ENCODE measurements at places on chromosomes 5 and 9.

DNA sequence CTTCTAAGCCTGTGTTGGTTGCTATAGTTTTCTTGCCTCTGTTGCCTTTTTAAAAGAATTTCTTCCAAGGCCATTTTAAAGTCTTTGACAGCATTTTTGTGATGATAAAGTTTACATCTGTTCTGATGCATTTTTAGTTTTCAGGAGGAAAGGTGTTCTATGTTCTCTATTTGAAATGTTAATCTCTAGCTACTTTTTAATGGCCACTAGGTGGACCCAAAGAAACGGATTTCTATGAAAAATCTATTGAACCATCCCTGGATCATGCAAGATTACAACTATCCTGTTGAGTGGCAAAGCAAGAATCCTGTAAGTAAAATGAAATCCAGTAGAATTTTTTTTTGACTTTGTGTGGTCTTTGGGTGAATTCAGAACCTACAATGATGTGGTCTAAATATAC is 60.2 kb downstream of the MELK start:
- DNase-seq: peak; percentile 50

- no peak for DNase-seq
Observed at GRCh38 chr9:108417726-108418125, 438.1 kb downstream of the ACTL7B start.

DNA sequence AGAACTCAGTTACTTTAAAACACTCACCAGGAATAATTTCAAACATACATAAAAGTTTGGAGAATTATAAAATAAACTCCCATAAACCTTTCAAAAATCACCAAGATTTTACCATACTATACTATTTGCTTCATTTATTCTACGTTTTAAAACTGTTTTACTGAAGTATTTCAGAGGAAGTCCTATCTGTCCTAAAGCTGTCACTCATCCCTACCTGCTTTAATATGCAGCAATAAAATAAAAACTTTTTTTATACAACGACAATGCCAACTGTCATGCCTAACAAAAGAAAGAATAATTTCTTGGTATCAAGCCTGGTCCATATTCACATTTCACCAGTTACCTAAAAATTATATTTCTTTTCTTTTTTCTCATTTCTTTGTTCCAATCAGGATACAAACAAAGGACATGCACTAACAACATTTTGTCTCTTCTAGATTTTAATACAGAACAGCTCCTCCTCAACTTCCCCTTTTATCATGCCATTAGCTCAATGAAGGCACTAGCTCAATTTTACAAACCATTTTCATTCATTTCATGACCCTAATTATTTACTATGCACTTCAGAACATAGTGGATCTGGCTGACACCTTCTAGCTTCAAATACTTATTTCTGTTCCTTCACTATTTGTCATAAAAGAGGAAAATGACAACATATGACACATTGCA is 135.2 kb downstream of the GNAQ start:
- no peak for DNase-seq

DNA sequence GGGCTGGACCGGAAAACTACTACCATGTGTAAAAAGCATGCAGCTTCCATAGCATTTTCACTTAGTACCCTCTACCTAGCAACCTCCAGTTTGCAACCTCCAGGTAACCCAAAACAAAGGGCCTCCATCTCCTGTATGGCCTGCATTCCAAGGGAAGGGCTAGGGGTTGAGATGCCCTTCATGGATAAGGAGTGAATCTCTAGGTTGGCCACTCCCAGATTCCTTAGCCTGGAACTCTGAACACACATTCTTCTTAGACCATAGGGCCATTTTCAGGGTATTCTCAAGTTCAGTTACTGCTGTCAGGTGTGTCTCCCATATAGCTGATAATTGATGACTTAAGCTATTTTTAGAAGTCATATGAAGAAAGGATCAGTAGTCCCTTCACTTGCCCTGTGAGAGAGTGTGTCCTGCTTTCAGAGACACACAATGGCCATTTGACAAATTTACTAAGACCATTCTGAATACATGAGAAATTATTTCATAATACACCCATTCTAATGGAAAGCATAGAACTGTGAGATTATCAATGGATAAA is 22.5 kb downstream of the HSPB3 start:
- DNase-seq: no peak

DNA sequence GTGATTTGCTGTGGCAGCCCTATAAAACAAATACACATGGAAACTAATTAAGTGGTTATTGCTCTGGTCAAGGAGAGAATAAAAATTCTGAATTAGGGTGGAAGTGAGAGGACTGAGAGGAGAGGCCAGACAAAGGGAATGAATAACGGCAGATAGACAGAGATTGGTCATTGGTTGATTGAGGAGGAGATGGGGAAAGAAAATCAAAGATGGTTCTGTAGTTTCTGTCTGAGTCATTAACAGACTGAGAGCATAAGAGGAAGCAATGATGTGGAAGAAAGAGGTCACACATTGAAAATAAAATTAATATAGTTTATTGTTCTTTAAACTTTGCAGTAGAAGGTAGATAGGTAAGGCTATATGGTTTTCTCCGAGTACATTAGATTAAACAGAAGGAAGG is 469.8 kb downstream of the ACTL7B start:
- DNase-seq: no peak

- DNase-seq: no peak
Observed at GRCh38 chr9:101030086-101030391, 1.5 kb downstream of the PLPPR1 start.

DNA sequence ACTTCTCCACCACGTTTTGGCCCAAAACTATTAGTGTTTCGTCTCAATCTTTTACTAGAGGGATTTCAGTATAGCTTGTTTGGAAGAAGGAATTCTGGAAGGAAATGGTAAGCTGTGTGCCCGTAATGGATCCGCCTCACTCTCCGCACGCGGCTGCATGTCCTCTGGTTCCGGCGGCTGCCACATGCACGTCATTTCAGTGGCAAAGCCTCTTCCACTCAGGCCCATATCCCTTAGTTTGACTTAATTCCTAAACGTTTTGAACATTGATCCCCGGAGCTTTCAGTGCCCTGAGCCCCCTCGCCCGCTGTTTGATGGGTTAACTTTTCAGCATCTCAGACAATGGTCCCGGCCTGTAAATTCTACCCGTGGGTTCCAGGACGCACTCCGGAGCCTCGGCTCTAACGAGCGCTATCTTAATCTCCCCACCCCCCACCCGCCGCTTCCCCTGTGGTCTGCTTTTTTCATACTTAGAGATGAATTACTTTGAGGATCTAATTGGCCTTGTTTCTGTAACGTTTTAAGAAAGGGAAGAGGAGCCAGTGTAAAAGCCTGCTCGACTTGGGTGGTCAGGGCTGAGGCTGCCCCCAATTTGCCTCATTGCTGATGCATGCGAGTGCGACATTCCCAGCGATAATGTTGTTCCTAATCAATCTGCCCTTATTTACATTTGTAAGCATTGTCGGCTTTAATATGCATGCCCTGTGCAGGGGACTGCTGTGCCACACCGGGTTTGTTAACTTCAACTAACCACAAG is 4.6 kb downstream of the PTCH1 start:
- no peak for DNase-seq

Data from OCI-LY7 (cell line).